ENCODE measurements at places on chromosomes 2 and 18.

DNA sequence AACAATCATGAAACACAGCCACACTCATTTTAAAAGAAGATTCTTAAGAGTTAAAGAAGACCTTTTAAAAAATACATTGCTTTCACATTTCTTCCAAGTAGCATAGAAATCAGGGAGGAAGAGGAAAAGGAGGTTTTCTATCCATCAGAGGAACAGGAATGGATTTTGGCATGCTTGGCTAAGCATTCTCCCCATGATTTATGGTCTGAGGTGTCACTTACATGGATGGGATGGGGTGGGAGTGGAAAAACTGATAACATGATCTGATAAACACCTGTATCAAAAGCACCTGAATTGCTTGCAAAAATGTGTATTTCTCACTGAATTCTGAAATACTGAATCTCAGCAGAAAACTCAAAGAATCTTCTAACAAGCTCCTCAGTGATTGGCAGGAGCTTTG is 265.9 kb downstream of the NRXN1 start:
- no peak for DNase-seq

DNA sequence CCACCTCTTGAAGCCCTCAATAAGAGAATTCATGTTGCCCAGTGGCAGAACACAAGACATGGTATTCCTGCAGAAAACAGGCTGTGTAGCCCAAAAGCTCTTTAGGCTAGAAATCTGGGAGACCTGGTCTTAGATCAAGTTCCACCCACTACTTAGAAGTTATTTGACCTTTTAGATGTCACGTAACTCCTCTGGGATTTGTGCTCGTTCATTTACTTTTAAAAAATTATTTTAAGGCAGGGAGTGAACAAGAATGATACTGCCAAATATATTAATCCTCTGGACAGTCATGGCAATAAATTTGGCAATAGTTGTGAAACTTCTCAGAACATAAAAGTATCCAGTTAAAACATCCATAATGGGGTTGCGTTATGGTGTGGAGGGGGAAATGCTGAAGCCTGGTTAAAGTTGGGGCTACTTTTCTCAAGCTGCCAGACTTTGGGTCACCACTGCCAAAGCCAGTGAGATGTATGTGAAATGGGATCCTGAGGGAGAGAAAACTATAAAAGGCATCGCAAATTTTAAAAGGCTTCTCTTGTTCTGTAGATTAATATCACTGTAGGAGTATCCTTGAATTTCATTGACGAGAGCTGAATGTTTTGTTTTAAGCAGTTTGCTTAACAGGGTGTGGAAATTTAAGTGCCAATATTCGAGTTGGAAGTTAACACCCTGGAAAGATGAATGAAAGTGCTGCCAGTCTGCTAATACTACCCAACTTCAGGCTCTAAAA is 15.8 kb downstream of the DAPL1 start:
- no peak for DNase-seq

DNA sequence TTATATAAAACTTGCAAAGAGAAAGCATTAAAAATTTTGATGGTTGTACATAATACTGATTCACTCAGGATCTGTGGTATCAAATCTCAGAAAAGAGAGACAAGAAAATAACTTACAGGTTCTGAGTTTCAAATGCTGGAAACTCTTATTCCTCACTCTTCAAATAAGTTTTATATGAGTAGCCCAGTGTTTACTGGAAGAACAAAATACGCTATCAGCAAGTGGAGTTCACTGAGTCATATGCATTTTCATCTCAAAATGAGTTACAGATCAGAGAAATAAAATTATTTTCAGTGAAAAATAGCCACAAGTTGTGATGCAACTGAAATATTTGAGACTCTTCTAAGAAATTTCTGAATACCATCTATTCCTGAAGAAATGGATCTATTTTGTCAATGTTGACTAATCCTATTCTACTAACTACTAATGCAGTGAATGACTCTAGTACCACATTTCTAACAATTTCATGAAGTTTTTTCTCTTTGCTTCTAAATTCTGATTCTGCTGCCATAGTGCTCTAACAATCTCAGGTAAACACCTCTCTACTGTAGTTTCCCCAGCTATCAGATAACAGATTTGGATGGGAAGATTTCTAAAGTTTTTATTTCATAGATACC is 391.7 kb downstream of the ZEB2 start:
- DNase-seq = peak; percentile 43

GRCh38 chr2:75518638-75519465 is 41.9 kb downstream of the EVA1A start:
- no peak for DNase-seq

DNA sequence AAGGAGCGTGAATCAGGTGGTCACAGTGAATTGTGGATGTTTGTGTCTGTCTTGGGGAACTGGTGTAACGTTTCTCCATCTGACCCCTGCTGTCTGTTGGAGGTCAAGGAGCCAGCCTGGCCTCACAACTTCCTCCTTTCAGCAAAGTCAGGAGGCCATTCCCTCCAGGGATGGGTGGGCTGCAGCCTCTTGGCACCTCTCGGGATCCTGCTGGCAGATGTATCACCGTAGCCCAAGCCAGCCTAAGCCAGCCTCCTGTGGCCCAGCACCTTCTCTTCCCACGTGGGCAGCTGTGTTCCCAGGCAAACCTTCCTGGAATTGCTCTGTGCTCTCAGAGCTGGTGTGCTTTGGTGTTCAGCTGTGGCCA is 30.5 kb downstream of the HPCAL1 start:
- DNase-seq = no peak

- no peak for DNase-seq
These were observed 192.9 kb upstream of the SMAD2 start for GRCh38 chr18:48123324-48123723.

- no peak for DNase-seq
These were observed 41.1 kb downstream of the STAT1 start for GRCh38 chr2:190972846-190973245.

GRCh38 chr2:188244383-188244782 is 47.3 kb upstream of the GULP1 start:
- DNase-seq = no peak

GRCh38 chr2:195488567-195488966 is 168.5 kb upstream of the SLC39A10 start:
- DNase-seq = no peak

DNA sequence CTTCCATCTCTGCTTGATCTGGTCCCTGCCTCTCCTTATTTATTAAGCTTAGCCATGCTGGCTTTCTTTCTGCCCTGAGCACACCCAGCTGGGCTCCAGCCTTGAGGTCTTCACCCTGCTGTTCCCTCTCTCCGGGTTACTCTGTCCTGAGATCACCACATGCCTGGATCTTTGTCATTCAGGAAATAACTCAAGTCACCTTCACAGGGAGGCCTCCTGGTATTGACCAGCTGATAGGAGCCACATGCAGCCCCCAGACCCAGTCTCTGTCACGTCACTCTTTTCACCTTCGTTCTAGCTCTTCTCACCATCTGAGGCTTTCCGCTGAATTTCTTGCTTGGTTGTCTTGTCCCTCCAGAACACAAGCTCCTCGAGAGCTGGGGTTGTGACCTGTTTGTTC is 114.4 kb downstream of the TSN start:
- DNase-seq = no peak

- no peak for DNase-seq
These were observed 1082.5 kb upstream of the GYPC start for GRCh38 chr2:125573432-125573831.

DNA sequence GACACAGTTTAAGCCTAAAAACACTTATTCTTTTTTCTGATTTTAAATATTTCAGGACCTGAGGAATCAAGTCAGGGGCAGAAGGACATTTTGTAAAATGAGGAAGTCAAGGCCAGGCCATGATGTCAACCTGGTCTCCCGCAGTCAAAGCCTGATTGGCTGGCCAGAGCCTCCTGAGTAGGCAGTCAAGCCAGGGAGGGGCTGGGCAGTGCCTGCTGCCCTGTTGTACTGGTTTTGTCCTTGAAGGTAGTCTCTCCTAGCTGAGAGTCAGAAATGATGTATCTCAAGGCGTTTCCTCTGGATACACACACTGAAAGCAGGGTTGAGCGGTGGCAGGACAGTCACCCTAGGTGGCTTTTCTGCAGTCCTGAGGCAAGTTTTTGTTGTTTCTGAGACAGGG is 19.8 kb downstream of the CCT7 start:
- DNase-seq = no peak

- no peak for DNase-seq
These were observed 493.7 kb upstream of the TNP1 start for GRCh38 chr2:217353591-217353990.

GRCh38 chr2:150472511-150472899 is 15.0 kb downstream of the RND3 start:
- no peak for DNase-seq

DNA sequence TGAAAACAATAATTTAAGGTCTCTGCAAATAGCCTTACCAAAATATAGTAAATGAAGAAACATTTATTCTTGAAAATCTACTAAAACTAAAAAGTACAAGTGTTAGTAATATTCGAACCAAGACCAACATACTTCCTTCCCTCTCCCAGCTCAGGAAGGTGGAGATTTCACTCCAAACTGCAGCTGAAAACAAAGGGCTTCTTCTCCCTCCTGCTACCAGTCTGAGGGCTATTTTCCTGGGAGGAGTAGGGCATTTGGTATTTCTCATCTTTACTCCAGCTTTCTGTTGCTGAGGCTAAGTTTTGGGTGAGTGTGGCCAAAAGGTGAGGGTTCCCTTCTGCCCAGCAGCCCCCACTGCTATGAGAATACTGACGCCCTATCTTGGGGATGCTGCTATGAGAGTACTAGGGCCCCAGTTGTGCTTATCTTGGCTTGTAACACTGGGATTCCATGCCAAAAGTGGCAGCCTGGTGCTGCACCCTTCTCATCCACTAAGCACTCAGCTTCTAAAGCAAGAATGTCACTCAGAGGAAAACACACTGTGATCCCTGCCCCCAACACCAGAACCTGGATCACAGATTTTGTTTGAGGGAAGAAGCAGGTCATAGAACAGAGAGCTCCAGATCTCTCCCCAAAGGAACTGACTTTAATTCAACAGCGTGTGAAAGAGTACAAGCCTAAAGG is 130.7 kb upstream of the KLF7 start:
- no peak for DNase-seq

- peak; percentile 21 for DNase-seq
These were observed 133.9 kb downstream of the ATP9B start for GRCh38 chr18:79203017-79203605.

DNA sequence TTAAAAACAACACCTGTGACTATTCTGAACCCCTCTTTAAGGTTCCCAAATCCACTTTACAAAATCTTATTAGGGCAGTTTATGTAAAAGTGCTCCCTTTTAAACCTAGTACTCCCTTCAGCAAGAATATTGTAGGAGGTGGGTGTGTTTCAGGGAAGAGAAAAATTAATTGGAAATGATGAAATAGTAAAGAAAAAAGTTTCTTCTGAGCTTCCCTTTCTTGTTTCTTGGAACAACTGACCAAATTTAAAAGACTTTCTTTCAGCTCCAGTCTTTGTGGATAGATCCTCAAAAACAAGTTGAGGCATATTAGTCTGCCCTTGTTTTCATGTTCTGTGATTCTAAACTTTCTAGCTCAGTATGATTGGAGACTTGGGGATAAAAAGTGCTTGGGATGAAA is 3.0 kb downstream of the VWA3B start:
- no peak for DNase-seq

- peak; percentile 61 for DNase-seq
These were observed 26.3 kb downstream of the MEX3C start for GRCh38 chr18:51171223-51171622.

DNA sequence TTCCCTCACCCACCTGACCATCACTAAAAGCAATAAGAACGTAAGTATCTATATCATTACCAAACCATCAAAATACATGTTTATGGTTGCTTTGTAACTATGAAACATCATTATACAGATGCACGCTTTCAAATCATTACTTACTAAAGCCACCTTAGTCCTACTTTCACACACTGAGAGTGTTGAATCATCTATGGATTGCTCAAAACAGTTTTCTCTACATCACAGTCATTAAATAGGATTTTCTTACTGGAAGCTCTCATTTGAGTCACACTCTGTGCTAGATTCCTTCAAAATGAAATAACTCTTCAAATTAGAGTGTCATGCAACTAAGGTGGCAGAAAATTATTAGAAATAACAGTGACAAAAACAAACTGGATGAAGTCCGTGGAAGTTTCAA is 878.4 kb downstream of the CPS1 start:
- DNase-seq = peak; percentile 22

- DNase-seq = no peak
These were observed 80.4 kb upstream of the RAPGEF4 start for GRCh38 chr2:172655091-172655837.

DNA sequence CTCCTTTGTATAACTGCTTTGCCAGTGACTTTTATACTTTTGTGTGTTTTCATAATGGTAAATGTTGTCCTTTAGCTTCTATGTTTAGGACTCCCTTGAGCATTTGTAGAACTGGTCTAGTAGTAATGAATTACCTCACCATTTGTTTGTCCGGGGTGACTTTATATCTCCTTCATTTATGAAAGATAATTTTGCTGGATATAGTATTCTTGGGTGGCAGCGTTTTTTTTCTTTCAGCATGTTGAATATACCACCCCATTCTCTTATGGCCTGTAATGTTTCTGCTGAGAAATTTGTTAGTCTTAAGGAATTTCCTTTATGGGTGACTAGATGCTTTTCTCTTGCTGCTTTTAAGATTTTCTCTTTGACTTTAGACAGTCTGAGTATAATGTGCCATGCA is 56.0 kb downstream of the GPC1 start:
- DNase-seq = no peak

GRCh38 chr2:222891890-222892289 is 31.1 kb downstream of the ACSL3 start:
- no peak for DNase-seq

GRCh38 chr2:194346193-194346592 is 1310.8 kb upstream of the SLC39A10 start:
- no peak for DNase-seq

- DNase-seq = no peak
These were observed 101.2 kb downstream of the SETBP1 start for GRCh38 chr18:44781886-44782285.

- peak; percentile 22 for DNase-seq
These were observed 51.1 kb downstream of the PAPOLG start for GRCh38 chr2:60806988-60807681.

DNA sequence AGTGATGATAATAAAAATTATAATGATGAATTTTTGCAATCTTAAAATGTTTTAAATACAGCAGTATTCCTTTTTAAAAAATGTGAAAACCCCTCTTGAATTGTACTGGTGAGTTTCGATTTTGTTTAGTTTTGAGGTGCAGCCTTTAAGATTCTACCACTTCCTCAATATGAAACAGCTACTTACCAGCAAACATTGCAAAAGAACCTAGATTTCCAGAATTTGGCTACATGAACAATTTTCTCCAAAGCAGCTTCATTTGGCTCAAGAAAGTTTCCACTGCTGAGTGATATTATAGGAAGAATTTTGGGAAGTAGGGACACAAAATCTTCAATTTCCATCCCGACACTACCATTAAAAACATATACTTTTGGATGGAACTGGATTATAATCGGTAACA is 12.0 kb downstream of the TCF4 start:
- DNase-seq = no peak

- DNase-seq = peak; percentile 89
These were observed at the start of gene MPPE1 for GRCh38 chr18:11908182-11909060. Gene MPPE1, minus strand, starts transcription at chr18:11908317. Its CDS starts 11,053 bp downstream, at chr18:11897264.

GRCh38 chr2:229176136-229176535 is 95.0 kb downstream of the PID1 start:
- DNase-seq = no peak
